ENCODE measurements at places on chromosomes 4 and X.

DNA sequence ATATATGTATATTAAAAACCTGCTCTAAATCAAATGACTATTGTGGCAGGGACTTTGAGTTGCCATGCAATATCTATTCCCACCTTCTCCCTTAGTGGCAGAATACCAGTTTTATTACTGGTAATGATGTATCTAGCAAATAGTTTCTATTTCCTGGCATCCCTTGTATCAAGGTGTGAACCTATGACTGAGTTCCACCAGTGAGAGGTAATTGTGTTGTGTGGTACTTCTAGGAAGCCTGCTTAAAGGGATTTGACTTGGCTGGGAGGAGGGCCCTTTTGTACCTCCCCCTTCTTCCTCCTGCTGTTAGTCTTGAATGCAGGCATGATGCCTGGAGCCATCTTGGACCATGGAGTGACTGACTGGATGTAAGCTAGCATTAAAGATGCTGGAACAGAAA, 65.4 kb upstream of the DYNLT3 start:
- no peak for DNase-seq

DNA sequence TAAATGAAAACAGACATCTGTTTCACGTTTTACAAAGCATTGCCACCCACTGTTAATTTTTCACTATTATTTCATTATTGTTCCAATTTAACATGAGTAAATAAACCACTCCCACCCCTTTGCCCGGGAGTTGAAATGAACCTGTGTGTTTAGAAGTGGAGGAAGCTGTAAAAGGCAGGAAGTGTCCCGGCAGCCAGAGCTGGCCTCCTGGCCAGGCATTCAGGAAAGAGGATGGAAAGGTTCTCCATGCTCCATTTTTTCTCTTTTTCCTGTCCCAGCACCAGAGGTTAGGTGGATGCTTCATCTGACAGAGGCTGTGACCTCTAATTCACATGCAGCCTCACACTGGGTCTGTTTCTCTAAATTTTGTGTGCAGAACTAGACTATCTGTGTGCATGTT, 55.5 kb upstream of the LNX1 start:
- DNase-seq: no peak

DNA sequence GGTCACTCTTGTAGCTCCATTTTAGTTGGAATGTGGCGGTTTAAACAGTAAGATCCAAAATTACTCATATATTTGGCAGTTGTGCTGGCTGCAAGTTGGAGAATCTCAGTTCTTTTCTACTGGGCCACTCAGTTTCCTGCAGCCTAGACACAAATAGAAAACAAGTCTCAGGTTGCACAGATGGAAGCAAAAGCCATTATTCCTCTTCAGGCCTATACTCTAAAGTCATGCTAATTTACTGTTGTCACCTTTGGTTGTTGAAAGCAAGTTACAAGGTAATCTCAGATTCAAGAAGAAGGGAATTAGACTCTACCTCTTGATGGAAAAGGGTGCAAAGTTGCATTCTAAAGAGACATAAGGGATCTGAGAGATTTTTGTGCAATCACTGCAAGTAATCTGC, 345.4 kb downstream of the ADAM29 start:
- no peak for DNase-seq

DNA sequence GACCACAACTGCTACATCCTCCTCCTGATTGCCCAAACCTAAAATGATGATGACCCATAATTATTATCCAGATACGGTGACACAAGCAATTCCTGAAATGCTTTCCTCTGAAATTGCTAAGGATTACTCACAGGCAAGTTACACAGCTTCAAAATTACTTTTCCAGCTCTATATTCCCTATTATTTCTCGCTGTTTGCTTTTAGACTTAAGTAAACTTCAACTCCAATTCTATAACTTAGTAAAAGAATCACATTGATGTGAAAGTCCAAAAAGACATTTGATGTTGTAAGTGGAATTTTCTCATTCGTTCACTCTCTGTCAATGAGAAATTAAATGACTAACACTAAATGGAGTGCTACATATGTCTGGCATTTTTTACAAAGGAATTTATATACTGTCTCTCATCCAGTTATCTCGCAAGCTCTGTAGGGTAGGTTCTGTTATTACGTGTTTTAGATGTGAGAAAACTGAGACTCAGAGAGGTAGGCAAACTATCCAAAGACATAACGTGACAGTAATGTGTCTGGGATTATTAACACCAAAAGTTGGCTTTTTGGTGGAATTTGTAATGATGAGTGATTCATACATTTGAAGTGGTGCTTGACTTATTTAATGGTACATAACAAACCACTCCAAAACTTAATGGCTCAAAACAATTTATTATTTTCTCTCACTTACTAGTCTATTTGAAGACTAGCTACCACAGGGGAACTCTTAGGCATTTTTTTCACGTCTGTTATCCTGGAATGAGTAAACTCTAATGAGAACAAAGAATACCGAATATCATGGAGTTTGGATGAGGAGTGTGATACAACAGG, 31.5 kb downstream of the PALLD start:
- no peak for DNase-seq

DNA sequence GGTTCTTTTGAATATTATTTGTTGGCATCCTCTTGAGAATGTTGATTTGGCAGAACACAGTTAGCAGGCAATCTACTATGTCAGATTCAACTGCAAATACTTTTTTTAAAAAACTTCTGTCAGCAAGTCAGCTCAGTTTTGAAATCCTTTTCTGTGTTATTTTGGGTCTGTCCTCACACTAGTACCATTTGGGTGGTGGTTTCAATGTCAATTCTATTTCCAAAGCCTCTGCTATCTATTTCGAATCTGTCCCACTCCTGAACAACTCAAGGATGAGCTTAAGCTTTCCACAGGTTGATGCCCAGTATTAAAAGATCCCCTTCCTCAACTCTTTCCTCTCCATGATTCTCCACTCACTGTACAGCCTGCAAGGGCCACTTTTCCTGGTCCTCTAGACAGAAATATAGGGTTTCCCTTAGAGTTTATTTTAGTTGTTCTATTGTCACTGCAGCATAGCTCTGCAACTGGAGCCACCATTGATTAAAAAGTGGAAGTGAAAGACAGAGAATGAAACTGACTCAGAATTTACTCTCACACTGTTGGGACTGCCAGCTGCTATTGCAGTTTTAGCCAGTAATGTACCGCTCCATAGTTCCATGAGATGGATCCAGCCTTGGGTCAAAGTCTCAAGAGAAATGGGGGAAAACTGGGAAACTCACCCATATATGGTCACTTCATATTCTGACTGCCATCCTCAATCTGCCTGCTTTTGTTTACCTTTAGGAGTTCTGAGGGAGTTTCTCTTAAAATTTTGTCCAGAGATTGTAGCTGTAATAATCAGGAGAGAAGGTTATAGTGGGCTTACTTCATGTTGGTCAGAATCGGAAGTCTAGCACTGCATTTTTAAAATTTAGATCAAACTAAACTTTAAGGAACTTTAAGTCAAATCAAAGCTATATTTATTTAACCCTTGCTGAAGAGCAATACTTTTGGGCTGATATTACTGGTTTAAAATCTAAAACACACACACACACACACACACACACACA, 14.6 kb downstream of the HDX start:
- peak; percentile 21 for DNase-seq

GRCh38 chr4:48450740-48451139, 32.4 kb upstream of the SLC10A4 start:
- no peak for DNase-seq

- peak; percentile 26 for DNase-seq
These were observed 151.9 kb upstream of the SLC7A11 start for GRCh38 chr4:138393886-138394610.

DNA sequence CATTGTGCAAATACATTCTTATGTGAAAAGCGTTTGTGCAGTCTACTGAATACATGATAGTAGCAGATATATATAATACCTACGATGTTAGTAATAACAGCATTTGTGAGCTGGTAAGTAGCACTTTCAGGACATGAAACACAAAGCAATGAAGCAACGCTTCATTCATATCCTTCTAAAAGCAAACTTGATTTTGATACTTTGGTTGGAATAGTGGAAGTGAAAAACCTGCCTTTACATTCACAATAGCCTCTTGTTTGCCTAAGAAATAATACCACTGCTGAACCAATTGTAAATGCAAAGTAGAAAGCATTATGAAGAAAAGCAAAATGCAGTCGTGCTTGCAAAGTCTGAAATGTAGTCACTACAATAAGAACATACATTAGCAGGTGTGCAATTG, 926.3 kb downstream of the FSTL5 start:
- no peak for DNase-seq

GRCh38 chr4:88137112-88137511, 21.3 kb downstream of the ABCG2 start:
- no peak for DNase-seq

DNA sequence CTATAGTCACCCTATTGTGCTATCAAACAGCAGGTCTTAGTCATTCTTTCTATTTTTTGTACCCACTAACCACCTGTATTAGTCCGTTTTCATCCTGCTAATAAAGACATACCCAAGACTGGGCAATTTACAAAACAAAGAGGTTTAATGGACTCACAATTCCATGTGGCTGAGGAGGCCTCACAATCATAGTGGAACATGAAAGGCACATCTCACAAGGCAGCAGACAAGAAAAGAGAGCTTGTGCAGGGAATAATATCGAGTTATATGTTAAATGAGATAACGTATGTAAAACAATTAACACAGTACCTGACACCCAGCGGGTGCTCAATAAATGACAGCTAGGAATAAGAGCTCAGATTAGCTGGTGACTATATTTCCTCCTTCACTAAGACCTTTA, 88.1 kb upstream of the WDR44 start:
- DNase-seq: no peak

DNA sequence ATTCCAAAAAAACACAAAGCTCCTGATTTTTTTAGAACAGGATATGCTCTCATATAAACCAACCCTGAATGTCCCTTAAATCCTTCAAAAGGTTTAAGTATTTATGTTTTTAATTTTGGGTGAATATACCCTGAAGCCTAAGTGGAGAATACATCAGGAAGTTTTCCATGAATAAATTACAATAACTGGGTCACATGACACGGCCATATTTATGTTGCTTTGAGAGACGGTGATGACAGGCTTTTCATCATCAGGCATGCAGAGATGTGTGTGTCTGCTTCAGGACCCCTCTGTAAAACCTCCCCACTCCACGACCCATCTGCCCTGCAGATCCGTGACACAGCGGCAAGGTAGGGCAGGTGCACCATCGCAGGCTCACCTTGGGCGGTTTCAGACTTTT, 60.3 kb upstream of the C4orf50 start:
- DNase-seq: no peak

DNA sequence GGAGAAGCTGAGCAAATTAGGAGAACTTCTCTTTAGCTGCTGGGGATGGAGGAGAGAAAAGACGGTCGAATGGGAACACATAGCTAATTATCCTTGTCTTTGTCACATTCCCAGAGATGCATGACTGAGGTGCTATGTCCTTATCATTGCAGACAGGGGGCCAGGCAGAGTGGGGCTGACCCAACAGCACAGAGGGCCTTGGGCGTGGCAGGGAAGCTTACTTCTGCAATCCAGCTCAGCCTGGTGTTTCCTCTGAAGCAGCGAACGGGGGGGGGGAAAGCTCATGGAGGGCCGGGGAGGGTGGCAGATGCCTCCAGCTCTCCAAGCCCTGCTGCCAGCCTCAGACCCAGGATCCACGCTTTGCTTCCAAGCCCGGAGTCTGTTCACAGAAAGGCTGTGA, 50.8 kb upstream of the HOPX start:
- DNase-seq: peak; percentile 67

GRCh38 chr4:177313263-177313662, 3.6 kb downstream of the NEIL3 start:
- DNase-seq: no peak

DNA sequence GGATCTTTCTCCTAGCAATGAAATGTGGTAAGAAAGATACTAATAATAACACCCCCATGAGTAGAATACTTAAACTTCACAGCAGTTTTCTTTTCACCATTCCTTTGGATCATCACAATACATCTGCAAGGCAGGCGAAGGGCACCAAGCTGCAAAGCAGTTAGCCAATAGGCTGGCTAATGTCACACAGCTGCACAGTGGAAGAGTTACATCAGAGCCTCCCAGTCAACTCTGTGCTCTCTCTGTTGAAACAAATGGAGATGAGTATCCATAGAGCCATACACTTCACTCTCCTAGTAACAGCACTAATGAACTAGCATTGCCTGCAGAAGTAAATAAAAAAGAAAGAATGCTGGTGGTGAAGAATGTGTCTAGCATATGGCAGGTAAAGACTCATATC, 139.0 kb downstream of the ATG4A start:
- no peak for DNase-seq

- no peak for DNase-seq
These were observed 93.7 kb downstream of the SHOX start for GRCh38 chrX:724256-724655.

All from inflammatory macrophage (primary cell).